ENCODE measurements at places on chromosomes 16 and 17.

DNA sequence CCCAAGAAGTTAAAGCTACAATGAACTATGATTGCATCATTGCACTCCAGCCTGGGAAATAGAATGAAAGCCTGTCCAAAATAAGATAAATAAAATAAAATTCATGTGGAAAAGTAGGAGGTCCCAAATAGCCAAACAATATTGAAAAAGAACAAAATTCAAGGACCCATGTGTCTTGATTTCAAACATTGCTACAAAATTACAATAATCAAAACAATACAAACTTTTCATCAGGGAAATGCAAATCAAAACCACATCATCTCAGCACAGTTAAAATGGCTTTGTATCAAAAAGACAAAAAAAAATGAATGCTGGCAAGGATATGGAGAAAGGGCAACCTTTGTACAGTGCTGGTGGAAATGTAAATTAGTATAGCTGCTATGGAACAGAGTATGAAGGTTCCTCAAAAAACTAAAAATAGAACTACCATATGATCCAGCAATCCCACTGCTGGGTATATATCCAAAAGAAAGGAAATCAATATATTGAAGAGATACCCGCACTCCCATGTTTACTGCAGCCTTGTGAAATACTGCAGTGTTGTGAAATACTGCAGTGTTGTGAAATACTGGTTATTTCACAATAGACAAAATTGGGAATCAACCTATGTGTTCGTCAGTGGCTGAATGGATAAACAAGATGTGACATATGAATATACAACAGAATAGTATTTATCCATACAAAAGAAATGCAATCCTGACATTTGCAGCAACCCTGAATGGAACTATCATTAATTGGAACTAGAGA is 24.5 kb upstream of the ZNF287 start:
- no peak for DNase-seq

GRCh38 chr16:11526655-11527350 is 59.9 kb downstream of the LITAF start:
- DNase-seq = no peak

DNA sequence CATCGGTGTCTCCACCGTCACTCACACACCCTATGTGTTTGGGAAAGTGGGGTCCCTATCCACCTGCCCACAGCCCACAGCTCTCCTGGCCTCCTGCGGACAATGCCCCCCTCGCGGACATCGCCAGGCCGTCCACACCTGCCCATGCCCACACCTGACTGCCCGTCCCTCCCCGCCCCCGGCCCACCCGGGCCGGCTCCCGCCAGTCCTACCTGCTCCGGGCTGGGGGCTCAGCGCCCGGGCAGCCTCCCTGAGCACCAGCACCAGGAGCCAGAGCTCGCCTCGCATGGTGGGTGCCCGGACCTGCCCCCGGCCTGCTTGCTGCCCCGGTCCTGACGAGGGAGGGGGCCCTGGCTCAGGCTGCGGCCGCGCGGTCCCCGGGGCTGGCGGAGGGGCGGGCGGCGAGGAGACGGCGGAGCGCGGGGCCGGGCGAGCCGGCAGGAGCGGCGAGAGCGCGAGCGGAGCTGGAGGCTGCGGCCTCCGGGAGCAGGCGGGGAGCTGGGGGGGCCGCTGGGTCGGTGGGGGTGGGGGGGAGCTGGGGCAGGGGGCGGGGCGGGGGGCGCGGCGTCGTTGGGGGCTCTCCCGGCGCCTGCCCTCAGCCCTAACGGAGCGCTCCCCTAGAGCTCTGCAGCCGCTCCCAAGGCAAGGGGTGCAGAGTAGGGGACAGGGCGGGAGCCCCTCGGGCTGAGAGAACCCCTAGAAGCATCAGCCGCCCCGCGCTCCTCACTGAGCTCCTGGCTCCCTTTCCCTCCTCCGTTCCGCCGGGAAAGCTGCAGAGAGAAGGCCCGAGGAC is at the start of gene PLXDC1:
TSS of gene PLXDC1 (minus strand) at position 488 of the 793 bp plus-strand sequence. CDS start at position 288, 200 bp downstream.
- DNase-seq = no peak

DNA sequence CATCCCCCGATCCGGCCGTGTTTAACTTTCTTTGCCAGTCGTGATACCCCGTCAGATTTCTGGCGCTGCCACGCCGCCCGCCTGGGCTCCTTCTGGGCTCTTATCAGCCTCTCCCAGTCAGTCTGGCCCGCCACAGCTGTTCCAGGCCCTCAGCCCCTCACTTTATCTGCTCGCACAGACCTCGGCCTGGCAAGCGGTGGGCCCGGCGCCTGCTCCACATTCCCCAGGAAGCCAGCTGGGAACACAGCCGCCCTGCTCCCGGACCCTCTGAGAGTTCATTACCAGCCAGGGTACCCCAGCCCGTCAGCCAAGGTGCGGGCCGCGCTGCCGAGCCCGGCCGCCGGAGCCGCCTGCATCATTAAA is 157.5 kb downstream of the ZNF423 start:
- no peak for DNase-seq

GRCh38 chr16:85313526-85314301 is 201.4 kb upstream of the CIBAR2 start:
- DNase-seq = no peak

DNA sequence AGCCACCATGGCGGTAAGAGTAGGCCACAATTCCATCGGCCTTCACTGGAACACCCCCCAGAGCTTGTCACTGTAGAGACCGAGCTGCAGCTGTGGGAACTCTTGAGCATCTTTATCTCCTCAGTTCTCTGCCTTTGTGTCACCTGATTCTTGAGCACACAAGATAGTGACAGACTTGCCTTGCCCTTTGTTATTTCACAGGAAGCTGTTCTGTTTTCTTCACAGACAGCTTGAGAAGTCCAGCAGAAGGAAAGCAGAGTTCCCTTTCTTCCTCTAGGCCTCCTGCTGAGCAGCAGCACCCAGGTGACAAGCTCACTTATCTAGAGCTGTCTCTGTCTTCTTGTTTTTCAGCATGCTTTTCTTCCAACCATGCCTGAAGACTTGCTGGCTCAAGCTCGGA is 38.4 kb upstream of the ENDOV start:
- no peak for DNase-seq

DNA sequence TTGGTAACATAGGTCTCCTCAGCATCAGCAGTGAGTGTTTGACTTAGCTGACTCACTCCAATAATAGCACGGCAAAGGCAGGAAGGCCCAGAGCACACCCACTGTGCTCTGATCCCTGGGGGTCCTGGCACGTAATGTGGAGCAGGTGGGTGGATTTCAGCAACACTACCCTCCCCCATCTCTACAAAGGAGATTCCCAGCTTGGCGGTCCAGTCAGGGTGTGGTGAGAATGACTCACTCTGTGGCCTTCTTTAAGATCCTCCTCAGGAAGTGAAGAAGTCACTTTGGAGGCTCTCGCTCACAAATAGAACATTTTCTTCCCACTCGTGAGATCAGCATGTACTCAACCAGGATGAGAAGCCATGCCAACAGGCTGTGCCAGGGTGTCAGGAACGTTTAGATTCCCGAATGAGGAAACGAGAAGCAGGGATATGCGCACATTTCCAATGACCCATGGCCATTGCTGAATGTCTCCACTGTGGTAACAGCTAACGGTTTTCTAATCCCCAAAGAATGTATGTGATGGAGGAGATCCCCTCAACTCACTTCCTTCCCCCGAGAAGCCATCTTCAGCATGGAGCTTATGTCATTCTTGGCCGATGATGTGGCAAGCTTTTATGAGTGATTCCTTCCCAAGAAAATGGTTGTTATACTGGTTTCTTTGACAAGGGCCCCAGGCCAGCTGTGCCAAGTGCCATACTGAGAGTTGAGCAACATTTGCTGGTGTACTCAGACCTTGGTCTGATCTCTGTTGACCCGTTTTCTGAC is 365.2 kb downstream of the C16orf95 start:
- DNase-seq = no peak

- DNase-seq = no peak
These were observed 25.8 kb downstream of the ASIC2 start for GRCh38 chr17:33267271-33267790.

DNA sequence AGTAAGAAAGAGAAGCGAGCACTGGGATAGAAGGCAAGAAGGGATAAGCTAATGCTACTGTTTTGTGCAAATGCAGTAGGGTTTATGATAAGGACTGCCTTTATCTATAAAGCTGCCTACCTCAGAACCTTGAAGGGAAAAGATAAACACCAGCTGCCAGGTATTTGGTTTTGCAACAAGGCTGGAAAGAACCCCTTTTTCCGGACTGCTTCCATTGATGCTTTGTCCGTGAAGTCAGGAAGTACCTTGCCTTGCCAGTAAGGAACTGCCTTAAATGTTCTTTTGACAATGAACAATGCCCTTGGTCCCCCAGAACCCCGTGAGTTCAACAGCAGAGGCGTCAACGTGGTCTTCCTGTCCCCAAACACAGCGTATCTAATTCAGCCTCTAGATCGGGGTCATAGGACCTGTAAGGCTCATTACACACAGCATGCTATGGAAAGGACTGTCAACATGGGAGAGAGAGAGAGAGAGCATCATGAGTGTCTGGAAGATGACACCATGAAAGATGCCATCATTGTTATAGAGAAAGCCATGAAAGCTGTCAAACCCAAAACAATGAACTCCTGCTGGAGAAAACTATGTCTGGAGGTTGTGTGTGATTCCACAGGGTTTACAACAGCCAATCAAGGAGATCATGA is 113.4 kb downstream of the ANKRD11 start:
- DNase-seq = no peak
